Breast epithelium (tissue), 4 donors: ENCODE measurements at places on chromosomes 1 and 21. TPM values are rescaled to one million over a fixed set of nuclear protein-coding genes. Genes with fewer than 3 reads are reported as not detected.

The S1PR1 gene
- total RNA-seq = 64.6 TPM

The MCOLN3 gene
- 2.9 TPM for total RNA-seq

The OLFML2B gene
- total RNA-seq = 5.2 TPM

The RPE65 gene
- total RNA-seq = 0.15 TPM

The GJA5 gene
- total RNA-seq = 3.7 TPM

The TEX38 gene
- total RNA-seq = not detected

The ZFP69B gene
- 2.6 TPM for total RNA-seq

The RER1 gene
- 75.1 TPM for total RNA-seq

The TNFRSF1B gene
- 25.0 TPM for total RNA-seq

The CADM3 gene
- 5.2 TPM for total RNA-seq

The ARHGEF16 gene
- 0.80 TPM for total RNA-seq

The SPRR2G gene
- not detected for total RNA-seq

The TMEM81 gene
- 2.5 TPM for total RNA-seq

The NPPB gene
- not detected for total RNA-seq

The CD1C gene
- 2.5 TPM for total RNA-seq

DNA sequence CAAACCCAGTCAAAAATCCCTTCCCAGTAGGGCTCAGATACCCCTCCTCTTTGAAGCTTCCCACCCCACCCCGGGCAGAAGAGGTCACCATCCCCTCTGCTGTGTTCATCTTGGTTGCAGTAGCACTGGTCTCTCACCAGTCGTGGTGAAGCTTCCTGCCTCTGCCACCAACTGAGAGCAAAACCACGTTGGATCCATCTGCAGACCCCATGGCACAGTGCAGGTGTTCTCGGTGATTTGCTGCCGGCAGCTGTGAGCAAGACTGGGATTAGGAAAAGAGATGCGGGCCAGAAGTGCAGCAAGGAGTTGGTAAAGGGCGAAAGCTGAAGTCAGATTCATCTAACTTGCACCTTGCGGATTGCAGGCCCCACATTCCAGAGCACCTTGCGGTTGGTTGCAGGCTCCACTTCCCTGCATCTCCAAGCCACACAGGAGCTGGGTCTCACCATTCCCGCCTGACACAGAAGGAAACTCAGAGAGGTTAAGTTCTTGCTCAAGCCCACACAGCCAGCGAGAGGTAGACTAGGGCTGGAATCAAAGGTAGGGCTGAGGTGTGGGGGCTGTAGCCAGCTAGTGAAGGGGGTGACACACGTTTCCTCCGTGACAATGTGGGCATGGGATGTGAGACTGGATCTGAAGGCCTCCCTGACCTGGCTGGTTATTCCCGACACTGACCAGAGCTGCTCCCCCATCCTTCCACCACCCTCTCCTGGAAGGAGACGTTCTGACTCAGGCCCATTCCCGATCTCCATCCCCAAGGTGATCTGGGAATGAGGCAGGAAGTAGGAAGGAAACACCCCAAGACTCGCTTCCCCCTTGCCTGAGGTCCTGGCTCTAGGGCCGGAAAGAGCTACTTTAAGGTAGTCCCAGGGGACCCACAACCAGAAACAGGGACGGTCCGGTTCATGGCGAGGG lies 3.3 kb upstream of the FAM110D start:
- H3K36me3 ChIP-seq = no peaks in the 10 kb centered on the region
- H3K4me1 ChIP-seq = no peaks in the 10 kb centered on the region
- no peak overlapping the region for H3K27ac ChIP-seq

- H3K27me3 ChIP-seq = no peaks in the 10 kb centered on the region
- H3K4me1 ChIP-seq = no peaks in the 10 kb centered on the region
- H3K4me3 ChIP-seq = no peak overlapping the region
- no peak for DNase-seq
- peaks cover 4% of the 10 kb centered on the region for H3K36me3 ChIP-seq
Observed at GRCh38 chr21:46437511-46437910, 21.2 kb upstream of the DIP2A start.

DNA sequence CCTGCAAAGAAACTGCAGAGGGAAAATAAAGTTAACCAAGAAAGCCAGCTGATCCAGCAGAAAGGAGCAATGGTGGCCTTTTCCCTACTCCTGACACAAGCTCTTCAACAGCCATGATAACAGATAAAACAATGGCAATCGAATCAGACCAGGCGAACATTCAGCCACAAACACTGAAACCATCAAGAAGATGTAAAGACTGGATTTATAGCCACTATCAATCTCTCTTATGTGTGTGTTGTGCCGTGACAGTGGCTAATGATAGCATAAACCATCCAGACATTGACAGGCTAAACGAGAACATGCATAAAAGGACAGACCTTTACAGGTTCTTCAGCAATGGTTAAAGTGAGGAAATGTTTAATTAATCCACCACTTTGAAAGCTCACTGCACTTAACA lies 78.1 kb upstream of the RAB4A start:
- no peak for DNase-seq
- H3K27ac ChIP-seq = no peak overlapping the region
- H3K4me3 ChIP-seq = no peak overlapping the region
- no peaks in the 10 kb centered on the region for H3K27me3 ChIP-seq
- H3K36me3 ChIP-seq = no peaks in the 10 kb centered on the region
- H3K4me1 ChIP-seq = no peaks in the 10 kb centered on the region

DNA sequence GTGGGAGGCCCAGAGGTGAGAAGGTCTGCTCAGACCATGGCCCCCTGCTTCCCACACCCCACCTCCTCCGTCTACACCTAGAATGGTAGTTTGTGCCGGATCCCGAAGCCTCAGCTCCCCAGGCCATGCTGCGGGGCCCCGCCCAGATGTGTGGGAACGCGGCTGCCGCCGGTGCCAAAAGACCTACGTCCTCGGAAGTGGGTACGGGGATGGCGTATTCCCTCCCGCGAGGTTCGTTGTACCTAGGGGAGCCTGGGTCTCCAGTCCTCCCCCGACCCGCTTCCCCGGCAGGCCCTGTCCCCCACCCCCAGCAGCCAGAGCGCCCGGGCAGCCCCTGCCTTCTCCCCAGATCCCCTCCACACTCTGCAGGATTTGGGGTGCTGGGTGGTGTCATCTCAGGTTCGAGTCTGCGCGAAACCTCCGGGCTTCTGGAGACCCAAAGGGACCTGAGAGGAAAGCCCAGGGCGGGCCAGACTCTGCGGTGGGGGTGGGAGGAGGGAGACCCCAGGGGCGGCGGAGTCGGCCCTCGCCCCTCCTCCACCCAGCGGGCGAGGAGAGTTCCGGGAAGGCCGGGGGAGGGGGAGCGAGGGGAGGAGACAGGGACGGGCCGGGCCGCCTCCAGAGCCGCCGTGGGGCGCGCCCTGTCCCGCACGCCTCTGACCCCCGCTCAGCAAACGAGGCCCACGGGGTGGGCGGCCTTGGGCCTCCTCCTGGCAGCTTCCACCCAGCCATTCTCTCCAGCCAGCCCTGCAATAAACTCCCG lies 6.2 kb upstream of the PRDM16 start:
- peaks cover 8% of the 10 kb centered on the region for H3K4me1 ChIP-seq
- H3K36me3 ChIP-seq = no peaks in the 10 kb centered on the region
- H3K4me3 ChIP-seq = peak overlapping the region; percentile 58
- H3K27me3 ChIP-seq = peaks cover 6% of the 10 kb centered on the region

DNA sequence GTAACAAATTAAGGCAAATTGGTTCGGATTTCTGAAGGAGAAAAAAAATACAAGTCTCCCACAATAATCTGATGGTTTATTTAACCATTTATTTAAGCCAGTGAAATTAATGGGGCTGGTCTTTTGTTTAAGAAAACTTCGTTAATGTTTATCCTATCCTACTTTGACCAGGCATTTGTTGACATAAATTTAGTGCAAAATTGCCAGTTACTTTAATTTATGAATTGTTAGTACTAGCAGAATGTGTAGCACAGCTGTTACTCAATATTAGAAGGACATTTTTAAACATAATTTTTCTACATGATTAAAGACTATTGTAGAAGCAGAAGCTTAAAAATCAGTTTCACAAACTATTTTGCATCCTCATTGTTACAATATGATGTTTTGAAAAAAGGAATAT lies 687.6 kb upstream of the PTBP2 start:
- no peak overlapping the region for H3K27ac ChIP-seq
- H3K36me3 ChIP-seq = no peaks in the 10 kb centered on the region
- H3K4me1 ChIP-seq = no peaks in the 10 kb centered on the region
- H3K4me3 ChIP-seq = no peak overlapping the region
- no peaks in the 10 kb centered on the region for H3K27me3 ChIP-seq

GRCh38 chr21:19553919-19554615 lies 1150.5 kb upstream of the TMPRSS15 start:
- no peaks in the 10 kb centered on the region for H3K36me3 ChIP-seq
- H3K4me1 ChIP-seq = no peaks in the 10 kb centered on the region
- no peak overlapping the region for H3K27ac ChIP-seq
- no peaks in the 10 kb centered on the region for H3K27me3 ChIP-seq

GRCh38 chr1:24384251-24385090 lies 29.1 kb downstream of the STPG1 start:
- H3K36me3 ChIP-seq = no peaks in the 10 kb centered on the region
- peak; percentile 13 for DNase-seq
- no peaks in the 10 kb centered on the region for H3K4me1 ChIP-seq
- no peaks in the 10 kb centered on the region for H3K27me3 ChIP-seq
- no peak overlapping the region for H3K4me3 ChIP-seq

GRCh38 chr1:32650248-32650751 lies at the start of gene ZBTB8OS:
Gene ZBTB8OS, minus strand, starts transcription at chr1:32650550. Its CDS starts 21 bp downstream, at chr1:32650529.
- DNase-seq = peak; percentile 92
- no peaks in the 10 kb centered on the region for H3K27me3 ChIP-seq
- H3K36me3 ChIP-seq = peaks cover 1% of the 10 kb centered on the region
- H3K27ac ChIP-seq = peak within 1 kb of the TSS; percentile 98
- H3K4me3 ChIP-seq = peak within 1 kb of the TSS; percentile 80
- H3K4me1 ChIP-seq = no peaks in the 10 kb centered on the region

DNA sequence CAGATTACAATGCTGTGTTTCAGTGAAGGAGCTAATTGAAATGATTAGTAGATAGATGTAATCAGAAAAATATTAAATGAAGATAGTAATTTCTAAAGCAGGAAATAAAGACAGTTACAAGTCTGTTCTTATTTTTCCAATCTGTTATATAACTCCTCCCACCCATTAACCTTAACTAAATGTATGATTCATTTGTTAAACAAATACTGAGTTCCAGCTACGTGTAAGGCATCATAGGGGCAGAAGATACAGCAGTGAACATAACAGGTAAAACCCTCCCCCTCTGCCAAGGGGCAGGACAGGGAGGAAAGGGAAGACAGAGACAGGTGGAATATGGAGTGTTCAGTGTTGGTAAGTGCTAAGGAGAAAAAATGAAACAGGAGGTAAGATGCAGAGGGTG lies at the start of gene FAM177B:
FAM177B (plus strand) TSS at position 231 of the 400 bp plus-strand sequence. CDS start 9,344 bp downstream, outside the sequence.
- no peaks in the 10 kb centered on the region for H3K4me1 ChIP-seq
- no peak within 1 kb of the TSS for H3K4me3 ChIP-seq
- H3K36me3 ChIP-seq = no peaks in the 10 kb centered on the region
- no peaks in the 10 kb centered on the region for H3K27me3 ChIP-seq
- no peak within 1 kb of the TSS for H3K27ac ChIP-seq
- DNase-seq = no peak

GRCh38 chr1:75529488-75529887 lies 81.4 kb downstream of the SLC44A5 start:
- H3K36me3 ChIP-seq = no peaks in the 10 kb centered on the region
- no peaks in the 10 kb centered on the region for H3K27me3 ChIP-seq
- no peak overlapping the region for H3K4me3 ChIP-seq
- no peaks in the 10 kb centered on the region for H3K4me1 ChIP-seq

DNA sequence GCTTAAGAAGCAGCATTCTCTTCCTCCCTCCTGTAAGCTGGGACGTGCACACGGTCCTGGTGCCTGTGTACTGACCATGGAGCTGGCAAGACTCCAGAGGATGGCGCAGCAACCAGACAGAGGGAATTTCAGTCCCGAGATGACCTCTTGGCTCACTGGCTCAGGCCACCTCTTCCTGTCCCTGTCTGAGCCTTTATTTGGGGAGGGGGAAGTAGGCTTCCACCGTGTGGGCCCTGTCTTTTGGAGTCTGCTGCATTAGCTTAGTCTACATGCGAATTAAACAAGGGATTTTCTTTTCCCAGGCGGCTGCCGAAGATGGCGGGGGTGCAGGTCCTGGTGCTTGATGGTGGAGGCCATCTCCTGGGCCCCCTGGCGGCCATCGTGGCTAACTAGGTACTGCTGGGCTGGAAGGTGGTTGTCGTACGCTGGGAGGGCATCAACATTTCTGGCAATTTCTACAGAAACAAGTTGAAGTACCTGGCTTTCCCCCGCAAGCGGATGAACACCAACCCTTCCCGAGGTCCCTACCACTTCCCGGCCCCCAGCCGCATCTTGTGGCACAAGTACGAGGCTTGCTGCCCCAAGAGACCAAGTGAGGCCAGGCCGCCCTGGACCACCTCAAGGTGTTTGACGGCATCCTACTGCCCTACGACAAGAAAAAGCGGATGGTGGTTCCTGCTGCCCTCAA lies 10.2 kb downstream of the IL24 start:
- H3K27ac ChIP-seq = no peak overlapping the region
- no peaks in the 10 kb centered on the region for H3K36me3 ChIP-seq
- H3K4me3 ChIP-seq = no peak overlapping the region
- no peak for DNase-seq
- H3K27me3 ChIP-seq = no peaks in the 10 kb centered on the region

- H3K4me3 ChIP-seq = no peak overlapping the region
- no peak overlapping the region for H3K27ac ChIP-seq
- no peak for DNase-seq
- no peaks in the 10 kb centered on the region for H3K36me3 ChIP-seq
- no peaks in the 10 kb centered on the region for H3K27me3 ChIP-seq
- H3K4me1 ChIP-seq = no peaks in the 10 kb centered on the region
Observed at GRCh38 chr1:177983077-177983476, 13.2 kb upstream of the SEC16B start.

DNA sequence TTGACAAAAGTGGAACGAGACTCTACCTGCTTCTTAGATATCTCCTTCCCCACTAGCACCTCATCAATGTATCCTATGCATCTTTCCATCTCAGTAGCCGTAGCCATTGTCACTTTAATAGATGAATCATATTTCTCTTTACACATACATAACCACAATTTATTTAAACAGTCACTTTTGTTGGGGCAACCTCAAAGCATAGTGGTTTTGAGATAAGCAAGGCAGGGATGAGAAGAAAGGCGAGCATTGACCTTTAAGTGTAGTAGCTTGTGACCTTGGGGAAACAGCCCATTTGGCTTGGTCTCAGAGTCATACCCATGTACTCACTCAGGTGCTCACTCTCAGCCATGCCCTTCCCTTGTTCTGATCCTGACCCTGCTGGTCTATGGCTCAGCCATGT lies 260.1 kb downstream of the C1orf94 start:
- no peak overlapping the region for H3K27ac ChIP-seq
- no peaks in the 10 kb centered on the region for H3K36me3 ChIP-seq
- H3K27me3 ChIP-seq = no peaks in the 10 kb centered on the region
- no peak for DNase-seq

GRCh38 chr1:197024460-197024859 lies 42.6 kb downstream of the F13B start:
- DNase-seq = no peak
- H3K4me3 ChIP-seq = no peak overlapping the region
- H3K27me3 ChIP-seq = no peaks in the 10 kb centered on the region
- H3K36me3 ChIP-seq = no peaks in the 10 kb centered on the region
- no peak overlapping the region for H3K27ac ChIP-seq
- H3K4me1 ChIP-seq = no peaks in the 10 kb centered on the region

DNA sequence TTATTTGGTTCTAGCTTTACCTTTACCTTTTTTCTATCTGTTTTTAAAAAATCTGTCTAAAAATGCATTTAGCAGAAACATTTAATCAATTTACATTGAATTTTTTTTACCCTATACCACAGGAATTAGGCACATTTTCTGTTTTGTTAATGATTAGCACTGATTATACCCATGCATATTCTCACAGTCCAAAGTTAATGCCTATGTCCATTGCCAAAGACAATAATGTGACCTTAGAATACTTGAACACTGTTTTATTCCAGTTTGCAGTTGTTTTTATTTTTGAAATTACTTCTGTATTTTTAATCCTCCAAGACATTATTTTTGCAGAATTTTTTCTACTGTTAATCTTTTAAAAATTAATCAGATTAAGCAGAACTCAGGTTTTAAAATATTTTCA lies 11.0 kb upstream of the AMY2B start:
- H3K36me3 ChIP-seq = no peaks in the 10 kb centered on the region
- H3K4me1 ChIP-seq = no peaks in the 10 kb centered on the region
- H3K27me3 ChIP-seq = no peaks in the 10 kb centered on the region
- DNase-seq = no peak
